Mucosa of gallbladder (tissue), 1 donor: ENCODE measurements at places on chromosomes 6 and 20. TPM values are rescaled to one million over a fixed set of nuclear protein-coding genes. Genes with fewer than 3 reads are reported as not detected.

TTI1 gene
- 19.1 TPM for total RNA-seq

DLL1 gene
- 13.0 TPM for total RNA-seq

MUC21 gene
- total RNA-seq: 7.1 TPM

STMND1 gene
- 2.2 TPM for total RNA-seq

NAPB gene
- 12.4 TPM for total RNA-seq

PCSK2 gene
- 2.6 TPM for total RNA-seq

MCCD1 gene
- total RNA-seq: not detected

C6orf132 gene
- total RNA-seq: 41.2 TPM

VGLL2 gene
- not detected for total RNA-seq

BEND6 gene
- 0.95 TPM for total RNA-seq

FNDC1 gene
- total RNA-seq: 2.3 TPM

TCF19 gene
- 4.8 TPM for total RNA-seq

OR2H2 gene
- not detected for total RNA-seq

TPD52L2 gene
- 72.3 TPM for total RNA-seq

TRIM31 gene
- total RNA-seq: 3.1 TPM

SLC32A1 gene
- not detected for total RNA-seq
